A172 (cell line): ENCODE measurements at places on chromosomes 4 and X. TPM values are rescaled to one million over a fixed set of nuclear protein-coding genes. Genes with fewer than 3 reads are reported as not detected.

GRCh38 chrX:99973572-99974226 lies 436.4 kb downstream of the PCDH19 start:
- no peak for DNase-seq

DNA sequence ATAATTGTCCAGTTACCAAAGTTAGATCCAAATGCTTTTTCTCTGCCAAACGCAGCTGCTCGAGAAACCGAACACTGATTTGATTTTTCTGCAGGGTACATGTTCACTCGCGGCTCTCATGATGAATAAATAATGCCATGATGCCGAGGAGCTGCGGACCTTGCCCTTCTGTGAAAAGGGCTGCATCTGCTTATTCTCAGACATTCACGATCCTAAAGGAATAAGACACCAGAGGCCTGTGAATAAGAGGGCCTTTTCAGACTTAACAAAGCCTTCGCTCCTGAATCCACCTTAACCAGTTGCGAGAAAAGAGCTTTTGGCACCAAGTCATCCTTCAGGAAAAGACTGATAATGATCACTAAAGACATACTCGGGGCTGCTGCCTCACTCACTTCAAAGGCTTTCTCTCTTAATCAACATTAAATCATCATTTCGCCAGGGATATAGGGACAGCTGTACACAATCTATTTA lies 147.5 kb downstream of the FBXO8 start:
- no peak for DNase-seq

DNA sequence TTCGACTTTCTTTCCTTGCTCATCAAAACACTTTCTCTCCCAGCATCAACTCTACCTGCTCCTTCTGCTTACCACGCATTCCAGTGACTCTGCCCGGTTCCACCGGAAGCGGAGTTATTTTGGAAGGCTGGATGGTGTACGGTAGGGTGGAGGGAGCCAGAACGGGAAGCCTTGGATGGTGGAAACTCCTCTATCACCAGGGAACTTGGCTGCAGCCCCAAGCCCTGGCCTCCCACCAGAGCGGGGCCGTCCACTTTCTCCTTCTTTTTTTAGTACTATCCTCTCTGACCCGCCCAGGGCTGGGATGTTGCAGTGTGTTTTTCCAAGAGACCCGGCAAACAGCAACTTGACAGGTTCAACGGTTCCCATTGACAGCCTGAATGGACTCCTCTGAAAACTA lies 27.6 kb downstream of the ADGRG2 start:
- no peak for DNase-seq

GRCh38 chr4:25800245-25800644 lies 62.5 kb downstream of the SEL1L3 start:
- no peak for DNase-seq

- DNase-seq = no peak
These were observed 91.8 kb downstream of the MAB21L2 start for GRCh38 chr4:150673793-150674192.

DNA sequence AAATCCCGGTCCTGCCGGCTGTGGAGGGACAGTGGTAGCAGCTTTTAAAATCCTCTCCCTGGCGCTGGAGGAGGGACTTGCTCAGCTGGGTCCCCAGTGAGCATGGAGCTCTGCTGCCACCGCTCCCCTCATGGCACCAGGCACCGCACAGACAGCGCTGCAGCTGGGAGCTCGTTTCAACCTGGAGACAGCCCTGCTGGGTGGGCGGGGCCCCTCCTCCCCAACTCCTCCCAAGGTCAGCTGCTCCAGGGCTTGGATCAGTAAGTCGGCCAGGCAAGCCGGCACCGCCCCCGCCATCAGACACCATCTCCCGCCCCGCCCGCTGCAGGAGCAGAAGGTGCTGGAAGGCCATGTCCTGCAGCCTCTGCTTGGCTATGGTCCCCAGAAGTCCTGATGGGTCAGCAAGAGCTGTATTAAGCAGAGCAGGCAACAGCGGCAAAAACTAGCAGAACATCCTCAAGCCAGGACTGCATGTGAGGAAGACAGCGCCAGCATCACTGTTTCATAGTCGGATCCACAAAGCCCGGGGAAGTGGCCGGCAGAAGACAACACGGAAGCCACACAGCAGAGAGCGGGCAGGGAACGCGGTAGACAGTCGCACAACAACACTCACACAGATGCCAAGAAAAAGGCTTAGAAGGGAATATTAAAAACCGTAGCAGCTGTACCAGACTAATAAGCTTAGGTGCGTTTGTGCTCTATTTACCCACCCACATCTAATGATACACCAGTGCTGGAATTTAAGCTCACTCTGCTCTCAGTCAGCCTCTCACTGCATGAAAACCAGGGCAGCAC lies 16.2 kb downstream of the ZFYVE28 start:
- DNase-seq = no peak

DNA sequence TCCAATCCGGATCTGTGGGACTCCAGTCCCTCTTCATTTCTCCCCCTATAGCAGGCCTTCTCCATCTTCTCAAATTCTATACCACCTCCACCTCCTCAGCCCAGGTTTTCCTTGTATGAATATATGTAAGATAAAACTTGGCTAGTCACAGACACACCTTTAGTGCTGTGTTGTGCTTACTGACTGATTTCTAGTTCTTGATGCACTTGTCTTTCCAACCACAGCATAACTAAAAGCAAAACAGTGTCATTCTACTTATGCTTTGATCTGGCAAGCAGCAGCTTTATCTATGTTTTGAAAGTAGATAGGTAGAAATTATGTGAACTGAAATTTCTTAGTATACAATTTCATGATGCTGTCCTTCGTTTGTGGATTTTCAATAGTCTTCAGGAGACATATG lies 47.5 kb downstream of the CCNI start:
- DNase-seq = no peak

- peak; percentile 63 for DNase-seq
These were observed 374.3 kb downstream of the AFF2 start for GRCh38 chrX:148874636-148875246.

HPSE gene
- 1.3 and 2.3 TPM in 2 replicates for total RNA-seq

KCTD8 gene
- not detected in 2 replicates for total RNA-seq

TMPRSS11B gene
- not detected in 2 replicates for total RNA-seq

TSPAN7 gene
- 1.1 TPM in 1 of 2 replicates, not detected in the other for total RNA-seq

ART3 gene
- total RNA-seq = not detected in 2 replicates

LRRC66 gene
- 0.24 TPM in 1 of 2 replicates, not detected in the other for total RNA-seq

SPANXN2 gene
- not detected in 2 replicates for total RNA-seq

FAM149A gene
- 5.6 and 7.3 TPM in 2 replicates for total RNA-seq

DOK7 gene
- 17.9 and 21.4 TPM in 2 replicates for total RNA-seq
